GM13977 (cell line): ENCODE measurements at places on chromosomes 2 and 18.

- no peak for DNase-seq
Measured at GRCh38 chr2:45770811-45771210, 119.3 kb downstream of the PRKCE start.

- DNase-seq, result no peak
Measured at GRCh38 chr18:581096-581495, 916 bp downstream of the CETN1 start.

DNA sequence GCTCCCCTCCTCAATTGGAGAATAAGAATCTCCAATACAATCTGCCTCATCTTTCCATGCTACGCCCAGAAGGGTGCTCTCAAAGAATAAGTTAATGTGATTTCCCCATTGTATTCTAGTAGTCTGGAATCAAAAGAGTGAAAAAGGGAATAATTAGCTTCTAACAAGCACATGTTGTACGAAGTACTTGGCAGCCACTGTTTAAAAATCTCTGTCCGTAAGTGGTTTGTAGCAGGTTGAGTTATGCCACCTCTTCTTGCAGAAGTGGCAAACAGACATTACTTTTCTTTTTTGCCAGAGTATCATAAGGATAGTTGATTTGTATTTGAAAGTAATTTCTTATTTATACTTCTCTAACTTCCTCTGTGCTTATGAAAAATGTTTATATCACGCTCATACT lies 184.7 kb downstream of the CD226 start:
- DNase-seq, result no peak

DNA sequence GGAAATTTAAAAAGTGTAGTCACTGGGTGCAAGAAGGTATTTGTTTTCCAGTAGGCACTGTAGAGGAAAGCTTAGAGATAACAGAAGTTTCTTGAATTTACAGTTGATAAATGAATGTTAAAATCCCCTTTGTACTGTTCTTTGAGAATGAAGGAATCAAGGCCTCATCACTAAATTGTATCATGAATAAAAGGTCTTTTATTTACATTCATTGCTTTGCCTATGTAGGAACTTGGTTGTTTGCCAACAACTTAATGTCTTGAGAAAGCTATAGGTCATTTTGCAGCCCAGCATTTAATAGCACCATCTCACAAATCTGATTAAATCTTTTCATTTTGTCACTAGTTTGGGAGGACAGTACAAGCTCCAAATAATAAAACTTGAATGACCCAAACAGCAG lies 213.9 kb upstream of the ITGA4 start:
- DNase-seq, result no peak

- no peak for DNase-seq
Measured at GRCh38 chr2:168626096-168626495, 170.0 kb downstream of the CERS6 start.

DNA sequence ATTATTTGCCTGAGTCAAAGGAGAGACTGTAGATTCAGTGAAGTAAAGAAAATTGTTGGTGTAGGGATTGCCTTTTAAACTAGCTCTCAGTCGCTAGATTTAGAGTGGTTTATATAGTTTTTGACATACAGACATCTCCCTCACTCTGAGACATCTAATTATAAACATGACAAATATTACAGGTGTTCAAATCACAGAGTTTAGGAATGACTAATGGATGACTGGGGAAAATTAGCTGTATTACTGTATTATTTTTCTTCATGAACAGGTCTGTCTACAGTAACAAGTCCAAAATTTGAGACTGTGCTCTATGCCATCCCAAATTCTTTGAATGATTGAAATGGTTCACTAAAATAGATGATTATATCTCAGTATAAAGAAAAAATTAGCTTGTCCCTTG lies 40.0 kb downstream of the MAP2 start:
- DNase-seq, result no peak
